ENCODE measurements at places on chromosomes 11 and 22.

- peak; percentile 92 for DNase-seq
Observed at GRCh38 chr11:76152086-76152681, 54.1 kb downstream of the WNT11 start.

DNA sequence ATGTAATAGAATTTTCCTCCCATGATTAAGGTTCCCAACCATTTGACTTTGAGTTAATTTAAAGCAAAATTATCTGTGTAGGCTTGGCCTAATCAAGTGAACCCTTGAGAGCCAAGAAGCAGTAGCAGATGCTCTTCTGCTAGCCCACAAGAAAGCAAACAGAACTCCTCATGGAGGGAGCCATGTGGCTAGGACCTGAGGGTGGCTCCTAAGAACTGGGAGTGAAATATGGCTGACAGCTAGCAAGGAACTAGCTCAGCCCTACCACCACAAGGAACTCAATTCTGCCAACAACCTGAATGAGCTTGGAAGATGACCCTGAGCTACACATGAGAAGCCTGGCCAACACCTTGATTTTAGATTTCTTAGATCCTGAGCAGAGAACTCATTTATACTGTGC, 167.7 kb downstream of the WNT11 start:
- DNase-seq = no peak

DNA sequence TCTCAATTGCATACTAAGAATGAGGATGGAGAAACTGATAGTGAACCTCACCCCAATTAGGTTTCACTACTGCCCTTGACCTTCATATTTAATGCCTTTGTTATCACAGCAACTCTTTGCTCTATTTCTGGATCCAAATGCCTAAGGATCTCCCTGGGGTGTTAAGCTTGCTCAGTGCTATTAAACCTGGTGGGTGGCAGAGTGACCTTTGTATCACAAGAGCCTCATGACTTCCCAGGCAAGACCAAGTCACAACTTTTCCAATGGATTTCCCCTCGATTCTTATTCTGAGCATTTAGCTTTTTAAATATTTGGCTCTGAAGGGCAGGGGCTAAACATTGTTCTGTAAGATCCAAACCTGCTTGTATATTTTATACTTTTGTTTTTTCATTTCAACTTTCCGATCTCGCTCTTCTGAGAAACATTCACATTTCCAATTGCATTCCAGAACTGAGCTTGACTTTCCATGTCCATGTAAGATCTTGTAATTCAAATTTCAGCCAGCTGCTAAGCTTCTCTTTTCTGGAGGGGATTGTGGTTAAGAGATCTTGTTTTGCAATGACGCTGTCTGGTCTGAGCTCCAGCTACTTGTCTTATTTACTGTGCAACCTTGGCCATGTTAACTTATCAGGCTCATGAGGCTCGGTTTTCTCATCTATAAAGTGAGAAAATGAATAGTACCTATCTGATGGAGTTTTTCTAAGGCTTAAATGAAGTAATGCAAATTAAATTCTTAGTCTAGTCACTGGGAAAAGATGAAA, 6.4 kb upstream of the EHF start:
- peak; percentile 81 for DNase-seq

- peak; percentile 82 for DNase-seq
Observed at GRCh38 chr22:36149441-36149840, 11.1 kb downstream of the APOL3 start.

DNA sequence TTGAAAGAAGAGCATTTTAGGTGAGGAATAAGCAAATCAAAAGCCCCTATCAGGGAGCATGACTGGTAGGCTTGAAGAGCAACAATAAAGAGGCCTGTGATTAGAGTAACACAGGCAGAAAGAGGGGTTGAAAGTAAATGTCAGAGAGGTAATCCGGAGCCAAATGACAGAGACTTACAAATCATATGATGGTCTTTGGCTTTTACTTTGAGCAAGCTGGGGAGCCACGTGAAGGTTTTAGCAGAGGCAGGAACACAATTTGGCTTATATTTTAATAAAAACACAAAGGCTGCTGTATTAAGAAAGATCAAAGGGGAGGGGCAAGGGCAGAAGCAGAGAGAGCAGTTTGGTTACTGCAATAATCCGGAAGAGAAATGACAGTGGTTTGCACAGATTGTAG, 12.8 kb upstream of the NARS2 start:
- no peak for DNase-seq

- peak; percentile 12 for DNase-seq
Observed at GRCh38 chr11:31375879-31376278, 6.2 kb downstream of the DNAJC24 start.

GRCh38 chr11:5004424-5005274, 10.0 kb downstream of the OR51L1 start:
- peak; percentile 49 for DNase-seq

DNA sequence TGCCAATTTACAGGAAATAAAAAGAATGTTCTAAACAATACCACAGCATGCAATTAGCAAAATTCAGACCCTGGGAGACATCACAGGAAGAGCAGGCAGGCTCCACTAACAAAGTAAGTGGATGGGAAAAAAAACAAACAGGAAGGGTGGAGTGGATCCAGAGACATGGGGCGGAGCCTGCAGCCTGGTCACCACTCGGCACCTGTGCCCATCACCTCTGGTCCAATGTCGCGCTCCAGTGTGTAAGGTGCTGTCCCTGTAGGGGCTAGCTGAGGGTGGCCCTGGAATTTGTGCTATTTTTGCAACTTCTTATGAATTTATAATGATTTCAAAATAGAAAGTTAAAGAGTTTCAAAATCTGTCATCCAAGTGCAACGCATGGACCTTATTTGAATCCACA, 11.0 kb upstream of the MOB2 start:
- DNase-seq = no peak

DNA sequence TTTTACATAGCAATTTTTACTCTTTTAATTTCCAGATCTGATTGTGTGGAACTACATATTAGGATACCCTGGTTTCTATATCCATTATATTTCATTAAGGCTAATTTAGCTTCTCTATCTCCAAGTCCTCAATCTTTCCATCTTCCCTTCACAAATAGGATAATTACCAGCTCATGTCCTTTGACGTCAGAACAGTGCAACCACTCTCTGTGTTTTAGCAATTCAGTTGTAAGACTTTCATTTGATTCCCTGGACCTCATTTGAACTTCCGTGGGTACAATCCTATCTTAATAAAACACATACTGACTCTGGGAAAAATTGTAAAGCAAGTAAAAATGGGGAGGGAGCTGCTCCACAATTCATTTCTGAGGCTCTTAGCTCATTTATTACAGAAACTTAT, 52.8 kb downstream of the FAM76B start:
- DNase-seq = no peak

GRCh38 chr11:12461516-12461915, 84.1 kb downstream of the PARVA start:
- no peak for DNase-seq

- no peak for DNase-seq
Observed at GRCh38 chr22:21919526-21920307, 32.9 kb downstream of the PPM1F start.

GRCh38 chr11:85946221-85946620, 91.0 kb downstream of the CCDC83 start:
- no peak for DNase-seq

DNA sequence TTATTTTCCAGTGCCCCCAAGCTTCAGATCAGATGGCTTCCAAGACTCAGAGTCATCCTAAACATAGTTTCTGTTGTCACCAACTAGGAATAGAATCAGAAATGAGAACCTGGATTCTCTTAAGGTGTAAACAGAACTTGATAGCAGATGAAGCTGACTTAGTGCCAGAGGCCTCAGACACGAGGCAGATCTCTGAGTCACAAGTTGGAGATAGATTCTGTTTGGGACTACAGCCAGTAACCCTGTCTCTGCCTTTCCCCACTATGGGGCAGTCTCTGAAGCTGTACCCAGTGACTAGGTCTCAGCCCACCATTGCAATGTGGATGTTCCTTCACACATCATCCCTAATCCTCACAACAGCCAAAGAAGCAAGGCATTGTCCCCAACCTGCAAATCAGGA, 25.4 kb downstream of the NEU3 start:
- no peak for DNase-seq

Measured in suppressor macrophage treated with lipopolysaccharide for 4 hours (primary cell).